Stimulated activated CD4-positive, alpha-beta T cell treated with anti-CD3 and anti-CD28 coated beads, Interleukin-4, amount 100 ng/mL, for 1 hour (primary cell): ENCODE measurements at places on chromosomes 5 and 9.

- DNase-seq = no peak
Observed at GRCh38 chr9:112140936-112141335, 34.2 kb downstream of the SUSD1 start.

DNA sequence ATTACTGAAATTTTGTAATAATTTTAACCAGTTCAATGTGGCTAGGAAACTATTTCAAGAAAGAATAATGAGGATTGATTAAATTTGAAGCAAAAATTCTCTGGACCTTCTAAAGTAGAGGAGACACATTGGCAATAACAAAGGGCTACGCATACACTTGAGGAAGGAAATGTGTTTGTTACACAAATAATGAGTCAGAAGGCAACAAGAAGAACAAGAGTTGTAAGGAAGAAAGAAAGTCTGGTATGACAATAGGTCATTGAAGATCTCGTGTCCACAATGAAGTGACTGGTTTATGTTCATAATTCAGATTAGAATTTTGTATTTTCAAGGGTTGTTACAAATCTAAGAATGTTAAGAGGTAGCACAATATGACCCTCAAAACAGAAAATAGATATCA is 25.8 kb downstream of the ST8SIA4 start:
- no peak for DNase-seq

- DNase-seq = no peak
Observed at GRCh38 chr9:125507226-125507625, 199.8 kb downstream of the MAPKAP1 start.

DNA sequence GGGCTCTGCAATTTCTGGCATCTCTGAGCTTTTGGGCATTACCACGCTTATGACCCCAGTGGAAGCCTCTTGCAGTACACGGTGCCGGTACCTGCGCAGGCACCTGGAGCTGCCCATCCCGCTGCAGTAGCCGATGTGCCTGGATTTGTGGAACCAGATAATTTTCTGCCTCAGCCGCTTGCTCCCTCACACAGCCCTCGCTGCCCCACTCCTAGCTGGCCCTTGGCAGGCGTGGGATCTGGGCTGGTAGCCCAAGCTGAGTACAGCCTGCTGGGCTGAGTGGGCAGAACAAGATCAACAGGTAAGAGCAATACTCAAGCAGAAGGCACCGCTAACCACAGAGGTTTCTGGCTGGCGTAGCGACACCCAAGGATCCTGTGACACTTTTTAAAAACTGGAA is 1808.8 kb upstream of the ACO1 start:
- DNase-seq = no peak

- DNase-seq = no peak
Observed at GRCh38 chr9:36818965-36819870, 214.8 kb downstream of the PAX5 start.

DNA sequence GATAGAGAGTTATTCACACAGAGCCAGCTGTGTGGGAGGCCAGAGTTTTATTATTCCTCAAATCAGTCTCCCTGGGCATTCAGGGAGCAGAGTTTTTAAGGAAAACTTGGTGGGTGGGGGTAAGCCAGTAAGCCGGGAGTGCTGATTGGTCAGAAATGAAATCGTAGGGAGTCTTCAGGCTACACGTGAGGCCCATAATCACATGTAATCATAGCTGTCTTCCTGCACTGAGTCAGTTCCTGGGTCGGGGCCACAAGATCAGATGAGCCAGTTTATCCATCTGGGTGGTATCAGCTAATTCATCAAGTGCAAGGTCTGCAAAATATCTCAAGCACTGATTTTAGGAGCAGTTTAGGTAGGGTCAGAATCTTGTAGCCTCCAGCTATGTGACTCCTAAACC is 10.8 kb upstream of the TTC39B start:
- DNase-seq = no peak

GRCh38 chr5:174531782-174532191 is 192.6 kb upstream of the MSX2 start:
- no peak for DNase-seq

DNA sequence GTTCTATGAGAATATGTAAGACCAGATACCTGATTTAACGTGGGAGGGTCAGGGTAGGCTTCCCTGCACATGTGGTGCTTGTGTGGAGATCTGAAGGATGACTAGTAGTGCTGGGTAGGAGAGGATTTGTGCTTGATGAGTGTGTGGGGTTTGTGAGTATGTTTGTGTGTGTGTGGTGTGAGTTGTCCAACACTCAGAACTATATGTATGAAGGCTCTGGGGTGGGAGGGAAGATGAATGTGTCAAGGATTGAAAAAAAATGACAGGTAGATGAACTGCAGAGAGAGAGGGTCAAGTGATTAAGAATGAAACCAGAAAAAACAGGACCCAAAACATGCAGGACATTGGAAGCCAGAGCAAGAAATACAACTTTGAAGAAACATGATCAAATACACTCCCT is 154.6 kb upstream of the NR3C1 start:
- no peak for DNase-seq

DNA sequence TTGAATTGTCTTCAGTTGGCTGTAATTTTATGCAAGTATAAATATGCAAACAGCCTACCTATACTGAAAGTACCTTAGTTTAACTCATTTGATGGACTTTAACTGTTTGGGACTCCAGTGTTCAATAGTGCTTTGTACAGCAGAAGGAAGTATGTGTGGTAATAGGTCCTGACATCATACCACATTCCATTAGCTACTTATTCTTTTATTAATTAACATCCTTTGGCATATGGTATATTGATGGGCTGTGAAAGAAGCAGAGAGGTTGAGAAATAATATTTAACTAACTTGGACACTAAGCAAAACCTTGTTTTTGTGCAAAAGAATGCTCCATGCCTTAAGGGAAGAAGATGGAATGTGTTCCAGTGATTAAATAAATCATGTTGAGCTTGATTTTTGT is 97.6 kb upstream of the SEMA6A start:
- DNase-seq = no peak

GRCh38 chr9:125956102-125956501 is 208.9 kb downstream of the PBX3 start:
- DNase-seq = no peak

DNA sequence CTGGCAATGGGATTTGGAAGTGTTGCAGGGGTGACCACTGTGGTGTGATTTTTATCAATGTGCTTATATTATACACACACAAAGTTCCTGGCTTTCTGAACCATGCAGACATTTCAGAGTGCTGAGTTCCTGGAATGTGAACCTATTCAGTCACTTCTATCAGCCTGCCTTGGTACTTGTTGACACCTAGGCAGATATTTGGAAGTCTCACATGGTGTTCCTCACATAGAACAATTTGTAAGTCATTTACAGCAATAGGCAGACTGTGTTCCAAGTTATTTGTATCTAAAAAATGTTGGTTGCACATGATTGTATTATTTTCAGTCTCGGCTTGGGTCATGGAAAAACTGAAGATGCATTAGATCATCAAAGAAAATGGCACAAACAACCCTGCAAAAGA is 182.2 kb downstream of the SREK1 start:
- DNase-seq = no peak

- peak; percentile 40 for DNase-seq
Observed at GRCh38 chr5:176530983-176531901, 6.0 kb downstream of the RNF44 start.

- DNase-seq = no peak
Observed at GRCh38 chr9:121859646-121860045, 208.2 kb downstream of the DAB2IP start.

DNA sequence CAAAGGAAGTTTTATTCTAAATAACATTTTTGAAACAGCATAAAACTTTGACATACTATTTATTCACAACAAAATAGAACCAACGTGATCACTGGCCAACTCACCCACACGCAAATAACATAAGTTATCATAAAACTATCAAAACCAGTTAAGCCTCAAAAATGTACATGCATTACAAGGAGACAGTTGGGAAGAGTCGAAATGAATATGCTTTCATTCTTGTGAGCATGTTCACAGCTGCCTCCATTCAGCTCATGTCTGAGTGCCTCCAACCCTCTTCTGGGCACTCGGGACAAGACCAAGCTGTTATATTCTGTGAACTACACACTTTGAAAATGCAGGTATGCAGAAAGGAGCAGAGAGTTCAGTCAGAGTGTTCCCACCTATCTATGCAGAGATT is 284.9 kb downstream of the BNC2 start:
- no peak for DNase-seq

DNA sequence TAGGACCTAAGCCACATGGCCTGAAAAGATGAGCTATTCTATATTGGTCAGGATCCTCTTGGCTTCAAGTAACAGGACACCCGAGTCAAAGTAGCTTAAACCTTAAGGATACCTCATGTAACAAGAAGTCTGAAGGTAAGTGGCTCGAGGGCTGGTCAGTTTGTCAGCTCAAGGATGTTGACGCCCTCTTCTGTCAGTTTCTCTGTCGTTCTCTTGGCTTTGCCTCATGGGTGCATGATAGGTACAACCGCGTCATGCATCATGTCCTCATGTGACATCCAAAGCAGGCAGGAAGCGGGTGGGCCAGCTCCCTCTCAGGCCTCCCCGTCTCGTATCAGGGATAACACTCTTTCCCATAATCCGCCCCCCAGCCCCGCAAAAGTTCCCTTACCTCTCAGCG is 22.1 kb upstream of the TCERG1 start:
- DNase-seq = no peak

DNA sequence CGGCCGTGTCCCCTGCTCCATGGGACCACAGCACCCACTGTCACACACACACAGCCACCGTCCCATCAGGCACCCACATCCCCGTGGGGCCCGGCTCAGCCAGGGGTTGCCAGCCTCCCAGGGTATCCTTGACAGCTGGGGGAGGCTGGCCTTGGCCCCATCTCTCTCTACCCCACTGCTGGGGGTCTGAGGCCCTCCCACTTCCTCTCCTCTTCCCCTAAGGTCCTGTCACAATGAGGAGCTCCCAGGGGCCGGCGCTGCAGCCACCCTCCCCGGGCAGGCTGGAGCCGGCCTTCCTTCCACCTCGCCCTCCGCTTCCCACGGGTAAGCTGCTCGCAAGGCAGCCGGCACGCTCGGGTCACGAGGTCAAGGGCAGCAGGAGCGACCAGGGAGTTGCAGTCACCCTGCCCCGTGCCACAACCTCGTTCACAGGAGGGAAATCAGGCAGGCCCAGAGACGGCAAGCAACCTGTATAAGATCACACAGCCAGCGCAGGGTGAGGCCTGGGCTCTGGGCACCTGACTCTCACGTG is 38.6 kb upstream of the NOTCH1 start:
- DNase-seq = no peak
